CD4-positive, alpha-beta memory T cell (primary cell): ENCODE measurements at places on chromosomes 3 and 15.
A peak's percentile ranks its signal among the peaks of the same experiment; 100 is the strongest.

DNA sequence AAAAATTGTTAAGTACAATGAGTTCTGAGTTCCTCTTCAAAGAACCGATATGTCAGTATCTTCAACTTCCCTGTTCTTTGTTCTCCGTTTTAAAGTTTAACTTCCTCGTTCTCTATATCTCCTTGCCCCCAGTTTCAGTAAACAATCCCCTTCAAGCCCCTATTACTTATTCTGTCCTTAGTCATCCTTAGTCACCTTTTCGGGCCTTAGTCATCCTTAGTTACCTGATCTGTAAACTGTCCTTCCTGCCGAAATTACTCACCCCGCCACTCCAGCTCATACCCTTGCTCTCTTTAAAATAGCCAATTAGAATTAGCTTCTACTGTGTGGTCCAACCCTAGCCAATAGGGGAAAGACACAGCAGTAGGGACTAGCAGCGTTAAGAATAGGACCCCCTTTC is 1165.6 kb downstream of the NSUN3 start:
- no peak for DNase-seq

- DNase-seq = no peak
Measured at GRCh38 chr3:117603097-117603496, 893.5 kb downstream of the TUSC7 start.

DNA sequence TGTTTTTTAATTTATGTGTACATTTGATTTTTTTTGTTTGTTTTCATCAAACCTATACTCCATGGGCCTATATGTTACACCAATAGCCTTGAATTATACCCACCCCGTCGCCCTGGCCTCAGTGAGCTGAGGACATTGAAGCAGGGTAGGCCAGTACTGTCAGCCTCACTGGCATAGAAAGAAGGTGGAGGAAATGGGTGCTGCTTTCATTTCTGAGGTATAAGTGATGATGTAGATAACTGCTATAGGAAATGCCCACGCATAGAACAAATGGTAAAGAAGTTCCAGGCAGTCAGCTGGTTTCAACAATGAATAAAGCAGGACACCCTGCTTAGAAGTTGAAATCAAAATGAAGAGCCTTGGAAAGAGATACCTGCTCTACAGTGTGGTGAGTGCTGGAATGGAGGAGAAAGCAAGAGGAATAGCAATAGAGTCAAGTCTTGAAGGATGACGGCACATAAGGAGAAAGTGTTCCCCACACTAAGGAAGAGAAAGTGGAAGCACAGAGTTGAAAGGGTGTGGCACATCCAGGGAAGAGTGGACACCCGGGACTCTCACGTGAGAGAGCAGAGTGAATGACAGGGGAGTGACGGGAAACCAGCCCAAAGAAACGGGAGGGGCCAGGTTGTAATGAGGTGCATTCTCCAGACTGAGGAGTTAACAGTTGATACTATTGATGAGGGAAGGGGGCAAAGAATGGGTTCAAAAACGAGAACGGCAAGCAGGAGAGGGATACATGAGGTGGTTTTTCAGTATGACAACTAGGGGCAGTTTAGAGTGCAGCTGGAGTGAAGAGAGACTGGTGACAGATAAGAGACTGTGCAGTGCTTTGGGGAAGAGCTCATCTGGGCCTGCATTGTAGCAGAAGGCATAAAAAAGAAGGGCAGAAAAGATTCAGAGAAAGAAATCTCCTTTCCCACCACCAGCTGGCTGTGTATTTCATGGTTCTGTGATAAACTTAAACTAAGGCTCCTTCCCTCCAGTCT is 70.5 kb downstream of the KLHL25 start:
- peak; percentile 55 for DNase-seq

GRCh38 chr3:46994801-46995731 is 15.6 kb downstream of the NBEAL2 start:
- DNase-seq = no peak

GRCh38 chr3:52532517-52532837 is 1.2 kb downstream of the NT5DC2 start:
- peak; percentile 12 for DNase-seq

- DNase-seq = no peak
Measured at GRCh38 chr3:136385457-136385856, 135.3 kb downstream of the PCCB start.

GRCh38 chr3:112688085-112688769 is 47.3 kb upstream of the CCDC80 start:
- DNase-seq = no peak

GRCh38 chr3:10467904-10468612 is 37.3 kb downstream of the ATP2B2 start:
- DNase-seq = no peak

DNA sequence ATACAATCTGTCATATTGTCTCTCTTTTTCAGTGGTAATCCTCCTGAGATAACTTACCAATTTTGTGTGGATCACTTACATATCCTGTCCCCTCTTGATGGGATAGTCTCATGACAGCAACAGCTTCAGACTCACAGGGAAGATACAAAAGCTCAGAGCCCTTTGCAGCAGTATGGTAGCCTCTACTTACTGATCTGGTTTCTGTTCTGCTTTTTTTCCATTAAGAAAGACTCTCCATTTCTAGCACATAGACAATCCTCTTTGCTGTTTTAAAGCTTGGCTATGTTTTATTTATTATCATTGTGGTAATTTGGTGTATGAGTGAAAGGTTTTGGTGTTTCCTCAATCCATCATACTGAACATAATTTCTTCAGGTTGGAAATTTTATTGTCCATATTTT is 25.4 kb upstream of the SOX14 start:
- no peak for DNase-seq

DNA sequence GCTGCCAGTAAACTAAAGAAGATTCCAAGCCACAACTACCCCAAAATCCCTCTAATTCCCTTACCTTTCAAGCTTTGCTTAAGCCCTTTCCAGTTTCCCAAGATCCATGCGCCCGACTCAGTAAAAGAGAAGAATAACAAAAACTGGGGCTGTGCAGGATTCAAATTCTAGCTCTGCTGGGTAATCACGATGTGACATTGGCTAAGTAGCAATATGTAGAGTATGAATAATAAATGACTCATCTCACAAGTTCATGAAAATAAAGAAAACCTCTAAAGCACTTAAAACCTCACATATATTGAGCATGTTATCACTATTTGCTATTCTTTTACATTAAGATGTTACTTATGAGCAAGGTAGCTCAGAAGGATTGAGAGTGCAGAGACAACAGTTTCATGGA is 522.2 kb upstream of the ZNF717 start:
- no peak for DNase-seq

- DNase-seq = no peak
Measured at GRCh38 chr15:57263520-57263919, 112.8 kb upstream of the CGNL1 start.

- DNase-seq = no peak
Measured at GRCh38 chr3:25007974-25008658, 419.9 kb upstream of the RARB start.

- no peak for DNase-seq
Measured at GRCh38 chr3:18111796-18112232, 313.3 kb downstream of the SATB1 start.

DNA sequence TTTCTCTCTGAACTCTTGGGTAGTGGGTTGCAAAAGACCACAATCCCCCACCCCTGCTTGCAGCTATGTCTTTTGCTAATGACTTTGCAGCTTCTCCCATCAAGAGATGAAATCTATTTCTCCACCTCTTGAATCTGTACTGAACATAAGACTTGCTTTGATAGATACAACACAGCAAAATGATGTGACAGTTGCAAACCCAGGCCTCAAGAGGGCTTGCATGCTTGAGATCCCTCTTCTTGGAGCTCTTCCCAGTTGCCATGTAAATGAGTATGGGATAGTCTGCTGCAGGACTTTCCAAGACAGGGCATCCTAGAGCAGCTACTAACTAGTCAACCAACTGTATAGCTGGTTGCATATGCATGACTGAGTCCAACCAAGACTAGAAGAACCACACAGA is 783.6 kb downstream of the PDCD6IP start:
- DNase-seq = no peak

DNA sequence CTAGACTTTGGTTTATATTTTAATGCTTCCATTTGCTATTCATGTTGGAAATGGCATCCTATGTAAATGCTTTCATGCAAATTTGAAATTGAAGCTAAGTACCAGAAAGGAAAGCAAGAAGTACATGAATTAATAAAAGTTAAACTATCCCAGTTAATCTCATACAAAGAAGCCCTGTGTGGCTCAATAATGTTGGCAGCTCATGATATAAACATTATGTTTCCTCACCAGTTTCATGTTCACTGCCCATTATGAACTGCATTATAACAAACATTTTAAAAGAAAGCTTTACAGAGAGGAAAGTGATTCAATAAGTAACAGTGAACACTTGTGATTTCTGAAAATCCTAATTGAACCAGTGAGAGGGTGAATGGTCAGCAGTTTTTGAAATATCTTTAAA is 62.9 kb upstream of the ROBO2 start:
- DNase-seq = no peak

DNA sequence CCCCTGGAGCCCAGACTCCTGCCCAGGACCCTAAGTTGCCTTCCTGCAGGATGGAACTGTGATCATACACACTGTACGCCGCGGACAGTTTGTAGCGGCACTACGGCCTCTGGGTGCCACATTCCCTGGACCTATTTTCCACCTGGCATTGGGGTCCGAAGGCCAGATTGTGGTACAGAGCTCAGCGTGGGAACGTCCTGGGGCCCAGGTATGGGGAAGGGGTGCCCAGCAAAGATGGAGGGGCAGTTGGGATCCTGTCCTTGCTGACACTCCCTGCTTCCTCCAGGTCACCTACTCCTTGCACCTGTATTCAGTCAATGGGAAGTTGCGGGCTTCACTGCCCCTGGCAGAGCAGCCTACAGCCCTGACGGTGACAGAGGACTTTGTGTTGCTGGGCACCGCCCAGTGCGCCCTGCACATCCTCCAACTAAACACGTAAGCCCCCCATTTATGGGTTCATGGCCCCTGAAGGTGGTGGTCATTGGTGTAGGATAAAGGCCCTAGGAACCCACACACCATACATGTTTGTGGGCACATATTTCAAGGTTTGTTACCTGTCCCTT is 28.8 kb downstream of the NBEAL2 start:
- DNase-seq = no peak

DNA sequence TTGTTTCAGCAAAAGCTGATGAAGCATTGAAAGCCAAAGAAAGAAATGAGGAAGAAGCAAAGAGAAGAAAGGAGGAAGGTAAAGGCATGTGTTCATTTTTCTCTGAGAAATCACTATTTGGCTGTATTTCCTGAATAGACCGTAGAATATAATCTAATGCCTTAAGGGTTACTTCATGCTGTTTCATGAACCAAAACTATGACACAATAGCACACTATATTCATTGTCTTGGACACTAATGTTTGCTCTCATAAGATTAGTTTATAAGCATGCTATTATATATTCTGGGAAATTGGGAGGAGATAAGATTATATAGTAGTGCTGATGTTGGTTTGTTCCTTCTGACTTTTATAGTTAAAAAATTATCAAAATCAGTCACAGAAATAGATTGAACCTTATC is 110.1 kb upstream of the MLF1 start:
- DNase-seq = no peak

GRCh38 chr3:88114878-88115549 is 34.7 kb upstream of the C3orf38 start:
- no peak for DNase-seq

- no peak for DNase-seq
Measured at GRCh38 chr3:58093574-58094195, 85.5 kb downstream of the FLNB start.

DNA sequence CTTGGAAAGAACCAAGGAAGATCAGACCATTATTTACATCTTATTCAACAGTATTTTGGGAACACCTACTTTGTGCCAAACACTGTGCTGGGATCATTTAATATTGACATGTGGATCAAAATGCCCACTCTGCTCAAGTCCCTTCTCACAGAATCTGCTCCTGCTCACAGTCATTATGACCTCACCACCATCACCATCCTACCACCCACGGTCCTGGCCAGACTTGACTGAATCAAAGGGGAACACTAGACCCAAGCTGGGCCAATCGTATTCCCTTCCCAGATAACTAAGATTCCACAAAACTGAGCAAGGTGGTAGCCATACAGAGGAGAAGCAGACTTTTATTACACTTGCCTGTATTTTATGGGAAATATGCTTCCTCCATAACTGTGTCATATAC is 3.4 kb upstream of the CEP152 start:
- no peak for DNase-seq

DNA sequence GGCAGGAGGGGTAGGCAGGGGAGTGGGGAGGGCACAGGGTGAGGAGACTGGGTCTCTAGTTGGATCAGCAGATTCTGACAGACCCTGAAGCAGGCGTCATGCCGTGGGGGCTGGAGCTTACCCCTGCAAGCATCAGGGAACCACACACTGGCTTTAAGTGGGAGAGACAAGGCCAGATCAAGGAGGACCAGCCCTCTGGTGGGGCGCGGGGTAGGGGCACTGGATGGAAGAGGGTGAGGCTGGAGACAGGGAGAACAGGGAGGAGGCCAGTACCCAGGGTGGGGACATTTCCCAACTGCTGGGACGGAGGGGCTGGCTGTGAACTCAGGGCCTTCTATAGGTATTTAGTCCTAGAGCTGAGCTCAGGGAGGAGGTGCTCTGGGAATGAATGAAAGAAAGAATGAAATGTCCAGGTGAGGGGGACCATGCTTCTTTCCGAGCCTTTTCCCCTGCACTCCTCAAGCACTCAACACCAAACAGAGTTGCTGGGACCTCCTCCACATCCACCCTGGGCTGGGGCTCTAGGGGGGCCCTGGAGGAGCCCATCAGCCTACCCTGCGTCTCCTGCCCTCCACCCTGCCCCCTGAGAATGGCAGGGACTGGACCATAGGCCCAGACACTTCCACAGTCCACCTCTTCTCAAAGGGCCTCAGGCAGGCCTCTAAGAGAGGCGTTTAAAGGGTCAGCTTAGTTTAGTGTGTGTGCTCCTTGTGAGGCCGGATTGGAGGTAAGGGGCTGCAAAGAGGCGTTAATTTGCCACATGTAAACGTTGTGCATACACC is 49.0 kb upstream of the FGD5 start:
- DNase-seq = no peak

DNA sequence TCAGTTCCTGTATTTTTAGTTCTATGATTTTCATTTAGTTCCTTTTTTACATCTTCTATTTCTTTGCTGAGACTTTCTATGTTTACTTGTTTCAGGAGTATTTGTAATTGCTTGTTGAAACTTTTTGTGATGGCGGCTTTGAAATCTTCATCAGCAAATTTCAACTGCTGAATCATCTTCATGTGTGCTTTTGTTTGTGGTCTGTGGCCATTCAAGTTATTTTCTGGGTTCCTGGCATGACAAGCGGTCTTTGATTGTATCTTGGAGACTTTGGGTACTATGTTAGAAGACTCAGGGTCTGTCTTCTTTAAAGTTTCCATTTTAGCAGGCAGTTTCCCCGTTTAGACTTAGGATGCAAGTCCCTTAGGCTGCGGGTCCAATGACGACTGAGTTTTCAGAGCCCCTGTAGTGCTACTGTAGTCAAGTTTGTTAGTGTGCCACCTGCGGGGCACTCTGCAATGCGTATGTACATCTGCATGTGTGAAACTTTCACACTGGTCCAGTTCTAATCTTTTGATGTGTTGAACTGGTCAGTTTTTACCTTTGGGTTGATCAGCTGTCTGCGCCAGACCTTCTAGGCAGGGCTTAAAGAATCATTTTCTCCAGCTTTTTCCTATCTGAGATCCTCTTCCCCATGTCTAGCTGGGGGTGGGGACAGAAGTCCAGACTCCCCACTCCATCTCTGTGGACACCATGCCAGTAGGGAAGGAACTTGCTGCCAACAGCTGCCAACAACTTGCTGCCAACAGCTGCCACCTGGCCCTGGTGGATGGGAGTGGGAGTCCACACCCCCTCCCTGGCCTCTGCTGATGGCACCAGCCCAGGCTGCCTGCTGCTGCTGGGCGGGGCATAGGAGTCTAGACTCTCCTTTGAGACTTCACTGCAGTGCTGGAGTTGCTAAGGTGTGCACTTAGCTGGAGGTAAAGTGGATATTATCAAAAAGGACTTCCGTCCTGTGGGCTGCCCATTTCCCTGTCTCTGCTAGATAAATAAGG is 190.9 kb downstream of the TJP1 start:
- DNase-seq = no peak
